NCI-H1417 treated with DMSO at 0.1 percent for 48 hours (cell line): ENCODE measurements at places on chromosomes 3 and 15.

GRCh38 chr3:4766716-4767499 is 212.3 kb upstream of the BHLHE40 start:
- no peak for DNase-seq

- DNase-seq, result no peak
Measured at GRCh38 chr3:8987226-8987625, 24.0 kb upstream of the RAD18 start.

GRCh38 chr15:99977929-99978328 is 244.7 kb upstream of the LYSMD4 start:
- DNase-seq, result no peak

GRCh38 chr15:48447058-48447457 is 115.8 kb downstream of the DUT start:
- DNase-seq, result no peak

DNA sequence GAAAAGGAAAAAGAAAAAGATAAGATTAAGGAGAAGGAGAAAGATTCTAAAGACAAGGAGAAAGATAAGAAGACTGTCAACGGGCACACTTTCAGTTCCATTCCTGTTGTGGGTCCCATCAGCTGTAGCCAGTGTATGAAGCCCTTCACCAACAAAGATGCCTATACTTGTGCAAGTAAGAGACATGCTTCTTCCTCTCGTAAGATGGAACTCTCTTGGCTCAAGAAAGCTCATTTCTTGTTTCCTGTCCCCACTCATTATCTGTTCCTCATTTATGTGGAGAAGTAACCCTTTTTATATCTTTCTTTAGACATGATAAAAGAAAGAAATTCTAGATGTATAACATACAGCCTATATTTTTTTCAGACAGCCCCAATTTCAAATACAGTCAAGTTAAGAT is 101.4 kb downstream of the KLHL25 start:
- DNase-seq, result no peak

- no peak for DNase-seq
Measured at GRCh38 chr3:13215940-13216546, 142.8 kb upstream of the IQSEC1 start.

GRCh38 chr3:144810160-144810559 is 838.5 kb downstream of the DIPK2A start:
- DNase-seq, result no peak

GRCh38 chr15:86165265-86166211 is 85.9 kb downstream of the AGBL1 start:
- DNase-seq, result no peak

DNA sequence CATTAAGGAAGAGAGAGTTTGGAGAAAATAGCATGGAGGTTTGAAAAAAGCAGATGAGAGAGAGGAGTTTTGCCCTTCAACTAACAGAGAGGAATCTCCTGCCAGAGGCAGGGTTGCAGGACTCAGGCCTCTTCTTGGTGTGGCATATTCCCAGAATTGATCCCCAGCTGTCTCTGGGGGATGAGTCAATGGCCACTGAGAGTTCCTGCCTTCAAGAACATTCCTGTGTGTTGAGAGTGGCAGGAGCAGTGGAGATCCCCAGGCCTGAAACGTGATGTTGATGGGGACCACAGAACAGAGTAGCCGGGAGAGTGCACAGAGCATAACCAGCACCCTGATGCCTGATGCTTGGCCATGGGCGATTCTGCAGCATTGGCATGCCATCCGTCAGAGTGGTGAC is 348.4 kb upstream of the THBS1 start:
- DNase-seq, result no peak

DNA sequence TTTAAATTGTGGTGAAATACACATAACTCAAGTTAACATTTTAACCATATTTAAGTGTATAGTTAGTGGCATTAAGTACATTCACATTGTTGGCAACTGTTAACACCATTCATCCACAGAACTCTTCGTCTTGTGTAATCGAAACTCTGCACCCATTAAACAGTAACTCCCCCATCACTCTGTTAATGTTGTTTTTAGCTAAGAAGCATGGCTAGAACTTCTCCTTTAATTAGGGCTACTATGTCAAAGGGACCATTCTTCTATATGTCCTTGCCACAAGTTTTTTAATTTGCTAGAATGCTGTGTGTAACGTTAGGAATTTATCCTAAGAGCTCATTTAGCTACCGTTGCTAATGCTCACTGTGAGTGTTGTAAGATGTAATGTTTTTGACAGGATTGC is 60.6 kb downstream of the MAP2K5 start:
- no peak for DNase-seq

GRCh38 chr3:64207289-64208080 is 17.8 kb downstream of the PRICKLE2 start:
- no peak for DNase-seq
